Suprapubic skin (tissue), 4 donors: ENCODE measurements at places on chromosomes 1 and 21. TPM values are rescaled to one million over a fixed set of nuclear protein-coding genes. Genes with fewer than 3 reads are reported as not detected.

Gene GBP7
- not detected for total RNA-seq

Gene KIF21B
- 1.1 TPM for total RNA-seq

Gene LENEP
- not detected for total RNA-seq

Gene TAS1R3
- 0.56 TPM for total RNA-seq

Gene HSPB7
- 1.9 TPM for total RNA-seq

Gene LCE2A
- total RNA-seq, result 215 TPM

Gene S100A4
- 219 TPM for total RNA-seq

Gene CD48
- 1.0 TPM for total RNA-seq

Gene ARHGAP30
- total RNA-seq, result 15.4 TPM

Gene CR1L
- total RNA-seq, result not detected

Gene PEX14
- 17.1 TPM for total RNA-seq

Gene HMCN1
- 2.2 TPM for total RNA-seq

- no peak for DNase-seq
Observed at GRCh38 chr21:30168086-30168485, 1.5 kb upstream of the CLDN17 start.

GRCh38 chr1:92599184-92599583, 112.5 kb upstream of the GFI1 start:
- no peak for DNase-seq

- DNase-seq, result peak; percentile 92
Observed at GRCh38 chr1:228487336-228488124, at the start of gene RNF187. TSS of gene RNF187 (plus strand) at chr1:228487382.

- no peak for DNase-seq
Observed at GRCh38 chr21:41895643-41896493, 16.7 kb upstream of the PRDM15 start.

GRCh38 chr1:38872401-38873026, 634 bp downstream of the MYCBP start:
- no peak for DNase-seq

GRCh38 chr1:237341391-237341790, 299.4 kb downstream of the RYR2 start:
- DNase-seq, result no peak

DNA sequence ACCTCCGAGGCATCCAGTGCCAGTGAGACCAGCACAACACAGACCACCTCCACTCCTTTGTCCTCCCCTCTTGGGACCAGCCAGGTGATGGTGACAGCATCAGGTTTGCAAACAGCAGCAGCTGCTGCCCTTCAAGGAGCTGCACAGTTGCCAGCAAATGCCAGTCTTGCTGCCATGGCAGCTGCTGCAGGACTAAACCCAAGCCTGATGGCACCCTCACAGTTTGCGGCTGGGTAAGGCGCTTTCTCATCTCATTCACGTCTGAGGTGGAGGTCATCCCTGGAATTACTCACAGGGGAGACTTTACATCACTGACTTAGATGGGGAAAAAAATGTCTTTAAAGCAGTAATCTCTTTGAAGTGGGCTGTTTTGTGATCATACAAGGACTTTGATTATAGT, 106.3 kb downstream of the CD247 start:
- no peak for DNase-seq

DNA sequence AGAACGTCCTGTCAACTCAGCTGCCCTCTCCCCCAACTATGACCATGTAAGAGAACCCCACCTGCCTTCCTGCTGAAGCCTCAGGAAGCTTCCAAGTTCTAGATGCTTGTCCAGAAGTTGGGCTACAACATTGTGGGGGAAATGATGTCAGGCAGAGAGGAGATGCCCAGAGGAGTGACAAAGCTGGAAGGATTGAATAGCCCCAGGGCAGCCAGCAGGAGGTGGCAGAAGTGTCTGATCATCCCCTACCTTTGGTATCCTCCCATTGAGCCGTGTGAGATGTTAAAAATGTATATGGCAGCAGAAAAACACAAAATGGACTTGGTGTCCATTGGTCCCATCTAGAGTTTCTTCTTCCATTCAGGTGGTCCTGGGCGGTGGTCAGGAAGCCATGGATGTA, 6.6 kb downstream of the EIF3I start:
- DNase-seq, result no peak

DNA sequence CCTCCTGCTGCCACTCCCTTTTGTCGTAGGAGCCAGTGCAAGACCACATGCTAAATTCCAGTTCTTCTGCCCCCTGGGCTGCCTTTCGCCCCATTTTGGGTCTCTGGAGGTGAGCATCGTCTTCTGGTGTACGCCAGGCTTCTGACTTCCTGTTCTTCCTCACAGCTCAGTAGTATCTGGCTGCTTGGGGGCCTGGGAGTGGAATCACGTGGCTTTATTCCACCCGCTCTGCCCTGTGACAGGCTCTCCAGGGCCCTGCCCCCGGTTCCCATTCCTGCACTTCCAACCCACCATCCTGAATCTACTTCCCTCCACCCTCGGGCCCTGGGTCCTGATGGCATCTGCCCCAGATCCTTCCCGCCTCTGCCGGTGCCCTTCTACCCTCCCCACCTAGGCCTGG, 3.6 kb downstream of the NFASC start:
- DNase-seq, result no peak

GRCh38 chr1:234542211-234542850, 63.4 kb upstream of the TARBP1 start:
- peak; percentile 49 for DNase-seq

DNA sequence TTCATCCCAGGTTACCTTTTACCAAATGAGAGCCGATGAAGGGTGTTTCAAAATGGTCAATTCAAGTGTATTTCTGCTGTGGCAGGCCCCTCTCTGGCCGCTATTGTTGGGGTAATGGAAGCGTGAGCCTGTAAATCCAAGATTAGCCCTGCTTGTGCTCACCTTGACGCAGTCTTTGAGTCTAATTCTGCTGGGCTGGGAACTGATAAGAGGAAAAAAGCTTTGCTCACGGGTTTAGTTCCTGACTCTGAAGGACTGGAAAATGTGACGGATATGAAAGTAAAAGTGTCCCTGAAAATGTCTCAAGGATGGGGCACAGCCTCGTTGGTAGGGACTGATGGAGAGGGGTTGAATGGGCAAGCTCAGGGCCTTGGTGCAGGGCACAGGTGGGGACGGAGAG, 125.9 kb upstream of the GALNT2 start:
- no peak for DNase-seq

DNA sequence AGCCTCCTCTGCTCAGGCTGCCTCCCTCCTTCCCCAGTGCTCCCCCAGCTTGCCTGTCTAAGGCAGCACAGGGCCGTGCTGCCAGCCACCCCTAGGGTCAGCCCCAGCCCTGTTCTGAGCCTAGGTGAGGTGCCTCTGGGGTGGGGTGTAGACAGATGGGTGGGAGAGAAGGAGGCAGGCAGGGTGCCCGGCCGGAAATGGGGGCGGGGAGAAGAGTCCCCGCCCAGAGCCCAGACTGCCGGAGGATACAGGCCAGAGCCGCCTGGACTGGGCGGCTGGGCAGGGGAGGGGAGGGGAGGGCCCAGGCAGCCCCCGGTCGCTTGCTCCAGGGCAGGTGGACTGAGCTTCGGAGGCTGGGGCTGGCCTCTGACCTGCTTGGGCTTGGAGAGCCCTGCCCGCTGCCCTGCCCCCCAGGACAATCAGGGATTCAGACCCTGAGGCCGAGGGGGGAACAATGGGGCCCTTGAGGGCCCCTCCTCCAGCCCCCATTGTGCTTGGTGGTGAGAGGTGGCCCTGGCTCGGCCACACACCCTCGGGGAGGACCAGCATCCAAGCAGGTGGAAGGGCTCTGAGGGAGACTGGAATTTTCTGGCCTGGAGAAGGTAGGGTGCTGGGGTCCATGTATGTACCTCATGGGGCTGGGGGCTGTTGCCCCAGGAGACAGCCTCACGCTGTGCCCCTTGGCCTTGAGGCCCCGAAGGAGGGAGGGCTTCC, at the start of gene GJC2:
Gene GJC2 (plus strand): TSS at position 525 of the 714 bp plus-strand sequence. CDS start 7,829 bp downstream, outside the sequence.
- DNase-seq, result peak; percentile 75

DNA sequence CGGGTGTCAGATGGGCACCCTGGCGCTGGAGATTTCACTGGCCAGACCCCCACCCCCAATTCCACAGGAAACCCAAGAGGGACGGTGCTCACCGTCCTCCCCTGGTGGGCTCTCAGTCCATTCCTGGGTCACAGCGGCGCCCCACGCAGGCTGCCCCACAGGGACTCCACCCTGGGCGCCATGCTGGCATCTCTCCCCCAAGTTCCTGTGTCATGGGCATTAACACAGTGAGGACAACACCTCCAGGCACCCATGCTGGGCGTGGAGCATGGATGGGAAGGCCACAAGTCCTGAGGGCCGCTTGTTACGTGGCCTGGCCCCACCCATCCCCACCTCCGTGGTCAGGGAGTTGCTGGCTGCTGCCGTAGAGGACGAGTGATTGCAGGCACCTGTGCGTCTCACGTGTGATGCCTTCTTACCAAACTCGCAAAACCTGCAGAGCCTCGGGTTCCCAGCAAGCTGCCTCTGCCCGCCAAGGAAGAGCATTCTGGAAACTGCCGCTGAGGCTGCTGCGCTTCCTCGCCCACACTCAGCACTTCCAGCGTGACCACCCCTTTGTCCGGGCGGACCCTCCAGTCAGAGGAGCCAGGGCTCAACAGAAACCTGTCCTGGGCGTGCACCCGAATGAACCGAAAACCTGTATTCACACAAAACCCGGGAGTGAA, 60.3 kb downstream of the SLX9 start:
- no peak for DNase-seq

GRCh38 chr1:109501644-109502363, 7.7 kb downstream of the AMIGO1 start:
- DNase-seq, result no peak

GRCh38 chr1:154403261-154403943, 1.7 kb upstream of the IL6R start:
- peak; percentile 59 for DNase-seq

DNA sequence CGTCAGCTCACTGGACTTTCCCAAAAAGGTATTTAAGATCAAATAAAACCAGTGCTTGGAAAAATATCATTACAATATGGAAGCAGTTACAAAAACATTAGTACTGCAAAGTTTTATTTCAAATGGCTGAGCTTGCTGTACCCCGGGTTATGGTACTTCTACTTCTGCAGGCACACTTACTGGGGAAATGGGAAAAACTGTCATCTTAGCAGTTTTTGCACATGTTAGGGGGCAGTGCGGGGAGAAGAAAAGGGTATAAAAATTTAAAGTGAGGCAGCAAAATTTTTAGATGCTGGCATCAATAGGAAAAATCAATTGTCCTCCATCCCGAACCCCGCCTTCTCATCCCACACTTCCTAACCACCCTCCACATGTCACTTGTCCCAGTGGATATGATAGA, 133.4 kb downstream of the ATG4C start:
- no peak for DNase-seq

DNA sequence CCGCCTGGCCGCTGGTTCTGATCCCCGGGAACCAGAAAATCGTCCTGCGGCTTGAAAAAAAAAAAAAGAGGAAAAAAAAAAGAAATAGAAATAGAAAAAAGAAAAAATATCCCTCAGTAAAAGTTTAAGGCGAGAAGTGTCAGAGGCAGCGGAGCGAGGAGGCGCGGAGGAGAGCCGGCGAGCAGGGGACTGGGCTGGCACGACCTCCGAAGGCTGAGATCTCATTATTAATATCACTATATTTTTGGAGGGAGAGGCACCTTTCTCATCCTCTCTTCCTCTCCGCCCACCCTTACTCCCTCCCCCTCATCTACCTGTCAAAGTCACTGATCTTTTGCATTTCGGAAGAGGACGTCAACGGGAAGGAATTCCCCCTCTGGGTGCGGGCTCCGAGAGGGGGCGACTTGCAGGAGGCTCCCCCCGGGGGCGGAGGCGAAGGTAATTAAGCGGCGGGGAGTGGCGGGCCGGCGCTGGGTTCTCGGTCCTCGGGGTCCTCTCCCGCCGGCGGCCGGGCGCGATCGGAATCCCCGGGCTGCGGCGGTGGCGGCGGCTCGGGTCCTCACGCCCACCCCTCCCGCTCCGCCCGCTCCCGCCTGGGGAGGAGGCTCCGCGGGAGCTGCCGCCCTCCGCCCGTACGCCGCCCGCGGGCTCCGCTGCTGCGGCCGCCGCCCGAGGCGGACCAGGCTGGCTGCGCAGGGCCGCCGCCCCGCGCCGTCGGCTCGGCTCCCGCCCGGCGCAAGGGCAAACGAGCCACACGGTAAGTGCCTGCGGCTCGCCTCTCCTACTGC, at the start of gene NTNG1:
Gene NTNG1 (plus strand): TSS at position 337 of the 788 bp plus-strand sequence.
- DNase-seq, result no peak

DNA sequence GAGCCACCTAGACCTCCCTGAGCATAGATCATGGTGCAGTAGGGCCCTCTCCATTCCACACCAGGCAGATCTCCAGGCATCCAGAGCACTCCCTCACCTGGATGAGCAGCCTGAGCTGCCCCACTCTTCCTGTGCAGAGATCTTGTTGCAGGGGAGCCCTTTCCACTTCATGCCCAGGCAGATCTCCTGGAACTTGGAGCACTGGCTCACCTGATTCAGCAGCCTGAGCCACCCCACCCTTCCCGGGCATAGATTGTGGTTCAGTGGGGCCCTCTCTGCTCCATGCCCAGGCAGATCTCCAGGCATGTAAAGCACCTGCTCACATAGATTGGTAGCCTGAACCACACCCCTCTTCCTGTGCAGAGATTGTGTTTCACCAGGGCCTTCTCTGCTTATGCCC, 78.0 kb downstream of the SEC16B start:
- no peak for DNase-seq

DNA sequence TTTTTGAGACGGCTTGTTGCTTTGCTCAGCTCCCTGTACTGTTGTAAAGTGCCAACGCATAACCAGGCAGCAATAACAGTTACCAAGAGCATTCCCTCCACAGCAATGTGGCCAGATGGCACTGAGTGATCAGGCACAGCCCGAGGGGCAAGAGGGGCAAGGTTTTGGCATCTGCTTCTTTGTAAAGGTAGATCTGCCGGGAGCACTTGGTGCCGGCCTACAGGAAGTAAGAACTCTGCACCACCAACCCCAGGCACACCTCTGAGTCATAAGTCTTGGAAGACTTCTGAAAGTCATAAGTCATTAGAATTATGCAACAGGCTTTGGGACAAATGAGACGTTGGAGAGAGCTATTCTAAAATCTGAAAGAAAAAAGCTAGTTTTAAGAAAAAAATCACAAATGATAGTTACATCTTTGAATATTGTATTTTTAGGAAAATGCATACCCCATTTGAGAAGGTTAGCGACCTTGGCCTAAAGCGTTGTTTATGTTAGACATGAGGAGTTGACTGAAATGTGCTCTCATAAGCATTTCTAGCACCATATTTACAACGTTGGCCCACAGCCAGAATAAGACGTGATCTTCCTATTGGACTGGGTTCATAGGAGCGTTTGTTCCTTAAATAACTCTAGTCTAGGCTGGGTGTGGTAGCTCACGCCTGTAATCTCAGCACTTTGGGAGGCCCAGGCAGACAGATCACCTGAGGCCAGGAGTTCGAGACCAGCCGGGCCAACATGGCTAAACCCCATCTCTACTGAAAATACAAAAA, 37.7 kb upstream of the MAP10 start:
- DNase-seq, result no peak

- no peak for DNase-seq
Observed at GRCh38 chr1:87219141-87219540, 109.5 kb upstream of the LMO4 start.

DNA sequence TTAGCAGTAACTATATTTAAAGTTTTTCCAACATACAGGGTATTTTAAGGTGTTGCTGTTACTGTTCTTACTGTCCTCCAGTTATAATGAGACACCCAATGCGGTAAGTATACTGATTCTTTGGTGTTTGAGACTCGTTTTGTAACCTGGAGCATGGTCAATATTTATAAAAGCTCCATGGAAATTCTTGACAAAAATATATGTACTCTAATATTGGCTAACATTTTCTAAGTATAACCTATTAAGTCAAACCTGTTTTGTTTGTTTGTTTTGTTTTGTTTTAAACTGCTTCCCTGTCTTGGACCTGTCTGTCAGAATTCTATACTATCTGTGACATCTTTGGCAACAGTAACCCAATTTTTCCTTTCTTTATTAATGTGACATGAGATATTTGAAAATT, 15.9 kb upstream of the CAP1 start:
- no peak for DNase-seq
